Stimulated activated CD4-positive, alpha-beta T cell treated with anti-CD3 and anti-CD28 coated beads, Interleukin-15, amount 100 ng/mL, for 48 hours (primary cell): ENCODE measurements at places on chromosomes 6 and 20.

GRCh38 chr6:99151634-99152346 is 197.7 kb downstream of the FAXC start:
- no peak for DNase-seq

DNA sequence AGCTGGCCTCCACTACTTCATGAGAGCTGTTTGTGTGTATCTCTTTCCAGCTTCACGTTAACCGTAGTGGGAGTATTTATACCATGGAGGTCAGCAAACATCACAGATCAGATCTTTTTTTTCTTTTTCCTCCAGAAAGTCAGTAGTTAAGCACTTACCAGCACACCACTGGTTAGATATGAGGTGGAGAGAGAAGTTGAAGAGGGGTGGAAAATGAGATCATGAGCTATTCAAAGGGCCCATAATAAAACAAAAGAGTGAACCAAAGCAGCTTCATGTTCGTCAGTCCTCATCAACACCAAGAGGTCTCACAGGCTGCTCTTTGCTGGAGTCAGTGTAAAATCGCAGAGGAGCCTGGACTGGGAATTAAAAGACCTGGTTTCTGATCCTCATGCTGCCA is 125.1 kb upstream of the SGK1 start:
- no peak for DNase-seq

DNA sequence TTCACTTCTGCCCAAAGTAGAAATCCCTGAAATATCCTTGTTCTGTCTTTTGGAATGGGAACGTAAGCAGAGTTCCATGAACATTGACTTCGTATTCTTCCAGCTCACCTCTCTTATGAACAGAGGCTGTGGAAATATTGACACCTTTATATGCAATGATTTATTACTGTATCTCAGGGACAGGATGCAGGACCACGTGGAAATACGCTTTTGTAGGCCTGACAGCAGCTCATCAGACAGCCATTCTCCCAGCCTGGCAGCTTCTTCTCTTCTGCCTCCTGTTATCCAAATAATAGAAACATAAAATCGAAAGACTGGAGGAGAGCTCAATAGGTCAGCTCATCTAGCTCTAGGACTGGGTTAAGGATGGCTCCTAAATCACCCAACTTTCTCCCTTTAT is 106.2 kb upstream of the DTNBP1 start:
- DNase-seq: no peak

- DNase-seq: no peak
Observed at GRCh38 chr6:20718705-20719653, 184.7 kb downstream of the CDKAL1 start.

GRCh38 chr6:164827537-164827936 is 481.9 kb downstream of the C6orf118 start:
- DNase-seq: no peak

DNA sequence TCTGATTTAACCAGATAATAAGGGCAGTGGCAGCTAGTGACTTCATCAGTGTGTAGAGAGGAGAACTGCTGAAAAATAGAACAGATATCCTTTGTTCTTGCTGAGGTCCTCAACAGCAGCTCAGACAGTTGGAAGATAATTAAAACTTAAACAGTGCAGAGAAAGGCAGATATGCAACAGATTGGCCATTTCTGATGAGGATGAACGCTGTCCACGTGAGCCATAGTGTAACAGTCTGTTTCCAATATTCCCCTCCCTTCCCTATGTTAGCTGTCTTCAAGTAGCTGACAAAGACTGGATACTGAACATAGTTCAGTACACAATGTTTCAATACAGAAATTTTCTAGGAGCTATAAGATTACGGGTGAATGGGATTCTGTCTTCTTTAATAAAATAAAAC is 291.4 kb downstream of the BTBD9 start:
- no peak for DNase-seq

DNA sequence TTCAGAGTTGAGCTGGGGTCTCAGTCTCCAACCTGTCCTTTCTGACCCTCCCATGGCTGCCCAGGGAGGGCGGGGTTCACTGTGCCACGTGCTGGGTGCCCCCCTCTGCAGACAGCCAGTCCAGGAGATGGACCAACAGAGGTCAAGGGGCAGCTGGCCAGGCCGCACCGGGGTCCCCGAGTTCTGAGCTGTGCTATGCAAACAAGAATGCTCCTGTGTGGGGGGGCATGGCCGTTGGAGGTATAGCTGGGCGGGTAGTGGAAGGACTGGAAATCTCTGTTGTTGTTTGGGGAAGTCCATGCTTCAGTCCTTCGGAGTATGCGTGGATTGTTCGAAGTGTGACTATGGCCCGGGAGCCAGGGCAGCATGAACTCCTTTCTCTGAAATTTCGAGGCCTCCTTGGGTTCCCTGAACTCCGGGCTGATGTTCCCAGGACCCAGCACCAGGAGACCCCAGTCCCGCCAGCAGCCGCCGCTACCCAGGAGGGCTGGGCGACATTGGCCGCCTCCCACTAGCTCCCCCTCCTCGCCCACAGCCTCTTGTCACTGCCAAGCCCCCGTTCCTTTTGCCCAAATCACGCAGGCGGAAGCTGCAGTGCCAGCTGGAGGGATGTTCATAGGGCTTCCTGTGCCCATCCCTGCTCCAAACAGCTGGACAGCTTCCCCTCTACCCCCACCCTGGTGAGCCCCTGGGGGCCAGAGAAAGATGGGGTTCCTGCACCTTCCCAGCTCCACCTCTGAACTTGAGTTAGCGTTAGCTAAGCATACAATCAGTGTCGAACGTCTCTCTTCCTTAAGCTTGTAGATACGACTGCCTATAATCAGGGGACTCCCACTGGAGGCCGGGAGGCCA is 126.6 kb downstream of the TAF4 start:
- no peak for DNase-seq

DNA sequence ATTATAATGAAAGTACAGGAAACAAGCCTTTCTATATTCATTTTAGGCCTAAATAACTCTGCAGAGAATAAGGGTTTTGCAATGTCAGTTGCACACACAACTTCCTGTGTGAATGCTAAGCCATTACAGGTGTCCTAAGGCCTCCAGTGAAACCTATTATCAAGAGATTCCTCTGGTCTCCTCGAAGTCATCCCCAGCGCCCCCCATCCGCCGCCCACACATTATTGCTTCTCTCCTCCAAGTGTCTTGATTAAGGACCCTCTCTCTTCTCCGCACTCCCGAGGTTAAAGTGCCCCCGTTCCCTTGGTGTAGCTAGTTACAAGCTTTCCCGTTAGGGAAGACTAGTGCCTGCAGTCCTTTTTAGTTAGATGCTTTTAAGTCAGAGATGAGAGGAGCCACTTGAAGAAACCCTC is 1.3 kb downstream of the HIVEP2 start:
- DNase-seq: no peak

- DNase-seq: peak; percentile 9
Observed at GRCh38 chr6:150894935-150895552, 29.5 kb downstream of the MTHFD1L start.

DNA sequence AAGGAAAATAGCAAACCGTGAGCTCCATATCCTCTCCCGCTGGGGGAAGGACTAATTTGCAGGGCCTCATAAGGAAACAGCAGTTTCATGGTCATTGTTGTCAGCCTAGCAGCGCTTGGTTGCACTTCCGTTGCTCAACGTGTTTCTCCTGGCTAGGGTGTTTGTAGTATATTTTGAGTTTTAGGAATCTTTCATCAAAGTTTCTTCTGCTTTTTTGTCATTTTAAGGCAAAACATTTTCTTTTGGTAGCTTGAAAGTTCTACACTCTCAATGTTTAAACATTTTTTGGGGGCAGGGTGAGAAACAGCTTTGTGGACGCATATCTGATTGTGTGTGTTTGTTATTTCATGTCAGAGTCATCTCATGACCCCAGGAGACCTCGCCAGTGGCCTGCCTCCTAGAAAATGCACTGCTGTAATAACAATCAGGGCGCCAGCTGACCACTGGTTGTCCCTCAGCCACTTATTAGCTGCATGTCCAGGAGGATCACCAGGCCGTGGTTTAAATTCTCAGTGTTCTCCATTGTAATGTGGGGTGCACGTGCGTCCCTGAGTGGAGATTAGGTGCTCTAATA is 20.6 kb downstream of the JARID2 start:
- DNase-seq: no peak

DNA sequence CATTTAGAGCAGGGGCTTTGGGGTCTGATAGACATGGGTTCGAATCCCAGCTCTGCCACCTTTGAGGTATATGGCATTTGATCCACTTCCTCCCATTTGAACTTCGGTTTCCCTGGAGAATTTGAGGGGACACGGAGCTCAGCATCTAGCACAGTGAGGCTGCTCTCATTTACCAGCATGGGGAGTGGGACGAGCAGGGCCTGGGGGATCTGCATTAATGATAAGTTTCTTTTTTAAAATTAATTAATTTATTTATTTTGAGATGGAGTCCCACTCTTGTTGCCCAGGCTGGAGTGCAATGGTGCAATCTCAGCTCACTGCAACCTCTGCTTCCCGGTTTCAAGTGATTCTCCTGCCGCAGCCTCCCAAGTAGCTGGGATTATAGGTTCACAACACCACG is 52.6 kb downstream of the VSTM2L start:
- DNase-seq: no peak

GRCh38 chr20:31707994-31708735 is 14.5 kb downstream of the BCL2L1 start:
- no peak for DNase-seq

DNA sequence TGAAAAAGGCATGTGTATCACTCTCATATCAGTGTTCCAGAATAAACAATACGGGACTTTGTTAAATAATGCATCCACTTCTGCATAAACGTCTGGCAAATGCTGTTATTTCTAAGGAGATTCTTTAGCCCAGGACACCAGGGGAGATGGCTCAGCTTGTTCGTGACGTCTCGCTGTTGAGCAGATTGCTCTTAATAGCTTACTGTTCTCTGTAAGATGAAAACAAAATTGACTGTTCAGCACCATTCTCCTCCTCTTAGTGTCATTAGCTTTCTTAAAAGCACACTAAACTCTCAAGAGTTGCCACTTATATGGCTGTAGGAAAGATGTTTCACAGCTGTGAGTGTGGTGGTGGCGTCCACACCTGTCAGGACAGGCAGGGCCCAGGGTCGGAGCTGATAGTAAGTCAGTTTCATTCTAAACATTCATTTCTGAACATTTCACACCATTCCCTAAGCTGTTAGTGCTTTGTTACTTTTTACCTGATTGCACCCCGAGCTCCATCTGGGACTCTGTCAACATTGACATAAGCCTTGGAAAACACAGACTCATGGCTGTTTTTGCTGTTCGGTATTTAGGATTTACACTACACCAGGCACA is 132.1 kb downstream of the ZDHHC14 start:
- DNase-seq: no peak

DNA sequence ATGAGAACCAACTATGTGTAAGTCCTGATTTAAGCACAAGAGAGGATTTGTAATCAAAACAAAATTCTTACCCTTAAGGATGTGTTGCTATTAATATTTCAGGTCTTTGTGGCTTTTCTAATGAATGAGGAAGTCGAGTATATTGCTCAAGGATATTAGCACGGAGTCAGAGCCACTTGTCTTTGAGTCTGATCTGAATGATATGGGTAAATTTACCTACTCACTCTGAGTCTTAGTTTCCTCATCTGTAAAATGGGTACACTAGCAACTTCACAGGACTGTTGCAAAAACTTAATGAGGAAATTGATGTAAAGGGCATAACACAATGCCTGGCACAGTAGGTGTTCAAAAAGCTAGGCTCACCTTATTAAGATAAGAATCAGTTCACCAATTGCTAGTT is 30.0 kb upstream of the QKI start:
- DNase-seq: no peak

- no peak for DNase-seq
Observed at GRCh38 chr6:148945301-148946021, 198.6 kb downstream of the UST start.

- DNase-seq: no peak
Observed at GRCh38 chr6:109240370-109241084, 141.7 kb downstream of the CD164 start.

DNA sequence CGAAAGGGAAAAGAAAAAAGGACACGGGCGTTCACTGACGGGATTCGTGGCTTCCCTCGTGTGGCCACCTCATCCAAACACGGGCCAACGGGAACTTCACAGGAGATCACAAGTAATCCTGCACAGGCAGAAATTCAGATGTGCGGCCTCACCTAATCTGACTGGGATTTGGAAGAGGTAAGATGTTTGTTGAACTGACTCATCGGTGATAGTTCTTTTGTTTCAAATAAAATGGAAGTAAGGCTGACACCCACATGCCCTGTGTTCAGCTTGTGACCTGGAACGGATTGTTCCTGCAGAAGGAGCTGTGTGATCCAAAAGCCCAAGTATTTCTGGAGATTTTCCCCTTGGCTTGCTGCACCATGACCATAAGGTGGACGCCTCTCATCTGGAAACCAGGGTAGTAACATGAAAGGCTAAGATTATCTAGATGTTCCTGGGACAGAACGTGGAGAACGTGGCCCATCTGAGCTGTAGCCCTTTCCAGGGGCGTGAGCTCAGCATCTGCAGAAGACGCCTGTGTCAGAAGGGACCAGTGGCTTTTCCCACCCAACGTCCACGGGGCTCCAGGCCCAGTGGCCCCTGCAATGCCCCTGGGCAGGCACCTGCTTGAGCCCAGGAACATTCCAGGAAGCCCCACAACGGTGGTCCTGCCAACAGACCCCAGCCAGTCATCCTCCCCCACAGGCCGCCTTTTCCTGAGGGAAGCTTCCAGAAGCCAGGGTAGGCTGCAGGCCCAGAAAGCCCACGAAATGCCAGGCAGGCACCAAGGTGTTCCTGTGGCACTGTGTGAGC is 39.7 kb downstream of the DLL1 start:
- no peak for DNase-seq

GRCh38 chr6:149859938-149860337 is 4.2 kb downstream of the LRP11 start:
- DNase-seq: no peak

DNA sequence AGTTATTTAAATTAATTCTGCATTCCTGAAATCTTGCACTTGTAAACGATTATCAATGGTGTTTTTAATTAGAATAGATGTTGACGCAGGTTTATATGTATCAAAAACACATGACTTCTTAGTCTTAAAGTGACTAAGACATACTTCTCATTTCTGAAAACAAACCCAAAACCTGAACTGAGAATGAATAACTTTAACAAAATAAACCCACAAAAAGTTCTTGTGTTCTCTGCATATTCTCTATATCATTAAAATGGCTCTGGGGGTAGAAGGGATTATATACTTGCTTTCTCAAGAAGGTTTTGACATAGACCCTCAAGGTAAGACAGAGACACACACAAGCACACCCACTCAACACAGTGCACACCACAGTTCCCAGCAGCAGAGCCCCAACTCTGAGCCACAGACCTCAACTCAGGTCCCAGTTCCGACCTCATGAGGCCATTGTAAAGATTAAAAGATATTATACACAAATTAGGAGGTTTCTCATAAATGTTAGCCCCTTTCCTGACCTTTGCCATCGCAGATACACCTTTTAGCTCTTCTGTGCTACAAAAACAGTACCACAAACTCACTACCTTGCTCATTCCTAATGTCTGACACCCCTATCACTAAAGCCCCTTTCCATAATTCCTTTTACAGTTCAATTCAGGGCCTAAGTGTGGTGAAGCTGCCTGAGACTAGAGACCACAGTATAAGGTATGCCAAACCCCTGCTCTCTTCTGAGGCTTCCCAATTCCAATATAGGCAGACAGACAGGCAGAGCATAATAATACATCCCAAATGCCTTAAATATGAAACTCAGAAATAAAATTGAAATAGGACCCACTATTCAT is 267.8 kb downstream of the PTPRK start:
- no peak for DNase-seq

GRCh38 chr6:18406955-18407749 is 20.0 kb downstream of the RNF144B start:
- no peak for DNase-seq
